SK-MEL-5 (cell line): ENCODE measurements at places on chromosomes 7 and 10. TPM values are rescaled to one million over a fixed set of nuclear protein-coding genes. Genes with fewer than 3 reads are reported as not detected.
A peak's percentile ranks its signal among the peaks of the same experiment; 100 is the strongest.

The PTPRN2 gene
- 0.16 TPM in 1 of 2 replicates, not detected in the other for total RNA-seq

The A1CF gene
- total RNA-seq = not detected in 2 replicates

The SPDYE5 gene
- 0.05 TPM in 1 of 2 replicates, not detected in the other for total RNA-seq

DNA sequence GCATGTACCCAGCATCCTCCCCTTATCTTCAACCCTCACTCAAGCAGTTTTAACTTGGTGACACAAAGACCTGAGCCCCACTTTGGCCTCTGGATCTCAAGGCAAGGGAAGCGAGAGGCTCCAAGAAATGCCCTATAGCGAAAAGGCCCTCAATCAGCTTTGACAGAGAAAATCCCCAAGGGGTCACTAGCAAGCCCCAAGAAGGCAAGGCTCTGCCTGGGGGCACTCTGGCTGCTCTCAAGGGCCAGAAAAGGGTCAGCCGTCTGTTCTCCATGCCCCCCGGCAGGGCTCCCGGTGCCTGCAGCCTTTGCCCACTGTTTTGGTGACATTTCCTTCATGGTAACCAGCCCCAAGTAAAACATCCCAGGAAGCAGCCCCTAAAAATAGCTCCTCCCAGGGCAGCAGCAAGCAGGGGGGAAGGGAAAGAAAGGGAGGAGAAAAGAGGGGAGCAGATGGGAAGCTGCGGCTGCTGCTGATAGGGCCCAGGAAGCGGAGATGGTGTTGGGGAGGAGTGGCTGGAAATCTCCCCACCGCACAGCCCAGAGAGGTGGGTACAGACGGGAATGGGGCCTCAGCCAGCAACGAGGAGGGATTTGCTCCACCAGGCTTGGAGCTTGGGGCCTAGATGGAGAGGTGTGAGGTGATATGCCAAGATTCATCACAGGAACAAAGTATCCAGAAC lies 7.1 kb downstream of the CAMK2G start:
- no peak for DNase-seq

- DNase-seq = no peak
Observed at GRCh38 chr7:4965295-4966022, 6.5 kb upstream of the MMD2 start.

DNA sequence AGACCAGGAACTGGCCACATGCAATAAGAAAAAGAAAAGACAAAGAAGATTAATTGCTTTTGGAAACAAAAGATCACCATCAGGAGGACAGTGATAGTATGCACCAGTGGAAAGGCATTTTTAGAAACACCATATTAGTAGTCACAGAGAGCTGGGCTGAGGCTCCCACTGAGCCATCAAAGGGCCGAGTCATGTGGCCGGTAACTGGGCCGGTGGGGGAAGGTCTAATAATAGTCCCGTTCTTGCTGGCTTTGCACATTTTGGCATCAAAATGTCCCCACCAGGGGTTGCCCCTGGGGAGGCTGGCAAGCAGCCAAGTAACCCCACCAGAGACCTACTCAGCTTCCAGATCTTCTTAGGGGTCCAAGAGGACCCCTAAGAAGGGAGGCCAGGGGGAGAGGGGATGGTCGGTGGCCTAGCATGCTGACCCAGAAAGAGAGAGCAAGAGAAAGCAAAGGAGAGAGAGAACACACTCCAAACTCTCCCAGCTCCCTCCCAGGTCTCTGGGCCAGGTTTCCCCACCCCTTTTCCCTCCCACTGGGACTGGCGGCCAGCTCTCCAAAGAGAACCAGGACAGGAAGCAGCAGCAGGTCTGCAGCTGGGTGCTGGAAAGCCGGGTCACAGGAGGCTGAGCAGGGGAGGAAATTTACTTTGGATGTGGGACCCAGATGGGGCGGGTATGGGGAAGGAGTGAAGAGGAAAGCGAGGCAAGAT lies 70.2 kb upstream of the FGFR2 start:
- peak; percentile 3 for DNase-seq

DNA sequence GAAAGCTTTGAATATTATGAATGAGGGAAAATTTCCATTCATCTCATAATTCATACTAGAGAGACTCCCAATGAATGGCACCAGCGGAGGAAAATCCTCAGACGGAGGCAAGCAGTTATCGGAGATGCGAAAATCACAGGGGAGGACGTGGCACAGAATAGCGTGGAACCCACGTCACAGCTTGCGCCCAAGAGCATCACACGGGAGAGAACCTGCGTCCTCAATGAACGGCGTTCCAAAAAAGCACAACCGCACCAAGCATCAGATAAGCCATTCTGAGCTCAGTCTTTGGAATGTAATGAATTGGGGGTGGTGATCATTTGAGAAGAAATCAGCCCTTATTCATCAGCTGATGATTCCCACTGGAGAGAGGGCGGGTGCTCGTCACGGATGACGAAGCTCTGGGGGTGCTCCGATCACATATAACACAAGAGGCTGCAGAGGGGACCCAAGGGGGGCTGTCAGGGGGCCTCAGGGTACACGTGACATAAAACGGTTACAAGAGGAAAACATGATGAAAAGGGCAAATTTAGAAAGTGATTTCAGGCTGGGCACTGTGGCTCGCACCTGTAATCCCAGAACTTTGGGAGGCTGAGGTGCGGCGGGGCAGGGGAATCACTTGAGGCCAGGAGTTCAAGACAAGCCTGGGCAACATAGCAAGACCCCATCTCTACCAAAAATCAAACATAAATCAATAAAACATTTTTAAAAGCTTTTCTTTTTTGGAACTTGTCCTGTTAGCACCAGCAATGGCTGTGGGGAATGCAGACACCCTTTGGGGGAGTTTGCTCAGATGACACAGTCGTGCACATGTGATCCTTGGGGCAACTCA lies 33.8 kb upstream of the FIS1 start:
- DNase-seq = no peak

DNA sequence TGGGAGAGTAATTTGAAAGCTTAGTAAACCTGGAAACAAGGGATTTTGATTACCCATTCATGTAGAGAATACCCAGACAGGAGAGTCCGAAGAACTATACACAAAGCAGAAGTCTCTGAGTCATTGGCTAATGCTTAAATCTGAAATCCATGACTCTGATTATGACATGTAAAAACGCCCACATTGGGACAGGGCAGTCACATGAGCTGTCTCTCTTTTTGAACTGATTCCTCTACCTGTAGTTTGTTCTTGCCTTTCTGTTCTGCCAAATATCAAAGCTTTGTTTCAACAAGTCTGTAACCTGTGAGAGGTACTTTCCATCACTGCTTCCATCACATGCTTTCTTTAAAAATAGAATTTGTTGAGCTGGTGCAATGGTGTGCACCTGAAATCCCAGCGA lies 4.3 kb upstream of the GPNMB start:
- DNase-seq = no peak

DNA sequence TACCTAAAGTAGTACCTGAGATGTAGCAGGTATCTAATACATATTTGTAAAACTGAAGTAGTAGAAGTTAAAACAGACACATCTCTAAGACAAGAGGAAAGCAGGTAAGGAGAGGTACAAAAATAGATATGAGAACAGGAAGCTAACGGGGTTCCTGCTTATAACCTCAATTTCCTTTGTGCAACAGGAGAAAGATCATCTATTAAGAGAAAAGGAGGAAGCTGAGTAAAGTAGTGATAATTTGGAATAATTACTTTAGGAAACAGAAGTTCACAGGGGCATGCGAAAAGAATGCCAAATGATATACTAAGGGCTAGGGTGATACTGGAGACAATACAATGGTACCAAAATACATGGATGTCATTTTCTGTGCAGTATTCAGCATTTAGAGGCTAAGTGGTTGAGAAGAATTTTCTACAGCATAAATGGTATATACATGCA lies 108.7 kb downstream of the NRBF2 start:
- DNase-seq = no peak
